ENCODE measurements at places on chromosomes 4 and X.

DNA sequence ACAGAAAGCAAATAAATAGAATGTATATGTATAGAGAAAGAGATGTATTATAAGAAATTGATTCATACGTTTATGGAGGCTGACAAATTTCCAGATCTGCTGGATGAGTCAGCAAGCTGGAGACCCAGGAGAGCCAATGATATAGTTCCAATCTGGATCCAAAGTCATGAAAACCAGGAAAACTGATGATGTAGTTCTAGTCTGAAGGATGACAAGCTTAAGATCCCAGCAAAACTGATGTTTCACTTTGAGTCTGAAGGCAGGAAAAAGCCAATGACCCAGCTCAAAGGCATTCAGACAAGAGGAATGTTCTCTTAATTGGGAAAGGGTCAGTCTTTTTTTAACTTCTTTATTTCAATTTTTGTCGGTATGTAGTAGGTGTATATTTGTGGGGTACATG lies 102.6 kb downstream of the LHFPL1 start:
- peak; percentile 33 for DNase-seq

DNA sequence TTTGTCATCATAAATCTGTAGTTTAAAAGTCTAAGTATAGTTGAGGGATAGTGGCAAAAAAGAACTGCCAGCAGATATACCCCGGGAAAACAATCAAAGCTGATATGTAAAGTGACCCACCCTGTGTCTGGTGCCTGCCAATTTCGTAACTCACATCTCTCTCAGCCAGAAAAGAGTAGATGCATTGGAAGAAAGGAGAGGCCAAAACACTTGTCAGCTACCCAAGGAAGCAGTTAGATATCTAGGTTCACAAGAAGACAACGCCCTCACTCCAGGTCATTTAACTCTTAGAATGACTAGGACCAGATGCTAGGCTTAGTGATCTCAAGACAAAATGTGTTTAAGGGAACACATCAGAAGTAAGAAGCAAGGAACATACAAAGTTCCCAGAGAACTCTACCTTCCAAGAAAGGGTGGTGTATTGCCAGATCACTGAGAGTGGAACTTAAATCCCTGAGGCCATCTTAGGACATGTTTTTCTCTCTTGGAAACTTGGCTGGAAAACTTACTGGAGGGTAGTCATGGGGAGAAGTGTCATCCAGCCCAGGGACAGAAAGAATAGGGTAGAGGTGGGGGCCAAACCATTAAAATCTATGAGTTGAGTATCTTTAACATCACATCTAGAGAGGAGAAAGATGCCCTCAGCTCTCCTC lies 125.9 kb downstream of the SHISA3 start:
- no peak for DNase-seq

DNA sequence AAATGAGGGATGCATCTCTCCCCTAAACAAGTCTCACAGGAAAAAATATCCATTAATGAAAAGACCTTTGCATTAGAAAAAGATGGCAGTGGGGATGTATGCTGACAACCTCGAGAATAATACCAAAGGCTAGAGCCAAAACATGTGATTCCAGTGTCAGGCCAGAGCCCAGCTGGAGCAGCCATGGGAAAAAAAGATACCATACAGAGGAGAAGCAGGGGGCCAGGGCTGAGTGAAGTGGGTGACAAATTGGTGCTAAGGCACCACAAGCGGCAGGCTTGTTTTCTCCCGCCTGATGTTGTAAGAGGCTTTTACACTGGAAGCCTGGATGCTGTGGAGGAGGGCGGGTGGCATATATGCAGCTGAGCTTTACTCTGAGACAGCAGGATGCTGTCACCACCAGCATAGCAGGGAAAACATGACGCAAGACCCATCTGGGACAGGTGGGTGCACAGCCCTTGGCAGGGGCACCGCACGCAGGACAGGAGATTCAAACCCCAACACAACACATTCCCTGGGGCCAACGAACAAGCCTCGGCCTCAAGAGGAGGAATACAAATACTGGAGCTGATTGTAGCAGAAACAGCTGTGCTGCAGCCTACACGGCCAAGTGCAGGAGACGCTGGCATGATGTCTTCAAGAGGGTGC lies 91.9 kb downstream of the TSPAN5 start:
- DNase-seq: peak; percentile 42

DNA sequence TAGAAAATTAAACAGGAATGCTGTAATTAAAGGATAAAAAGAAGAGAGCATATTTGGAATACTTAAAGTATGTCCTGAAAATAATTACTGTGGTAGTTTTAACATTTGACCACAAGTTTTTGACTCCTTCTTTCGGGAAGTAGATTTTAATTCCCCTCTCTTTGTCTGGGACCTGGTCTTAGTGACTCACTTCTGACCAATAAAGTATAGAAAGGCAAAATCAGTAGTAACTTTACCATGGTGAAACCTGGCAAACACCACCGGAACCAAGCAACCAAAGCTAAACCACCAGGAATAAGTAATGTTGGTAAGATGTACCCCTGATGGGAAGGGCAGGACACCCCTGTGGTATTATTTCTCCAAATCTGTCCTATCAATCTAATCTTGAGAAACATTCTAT lies 314.8 kb downstream of the PDHA2 start:
- DNase-seq: no peak
